Activated CD8-positive, alpha-beta T cell treated with anti-CD3 and anti-CD28 coated beads, Interleukin-2, amount 10 ng/mL, durations not matched to agents 7 days and 5 days (primary cell): ENCODE measurements at places on chromosomes 12 and 14.
A peak's percentile ranks its signal among the peaks of the same experiment; 100 is the strongest.

GRCh38 chr14:72444701-72445100, 449.2 kb downstream of the DPF3 start:
- no peak for DNase-seq

DNA sequence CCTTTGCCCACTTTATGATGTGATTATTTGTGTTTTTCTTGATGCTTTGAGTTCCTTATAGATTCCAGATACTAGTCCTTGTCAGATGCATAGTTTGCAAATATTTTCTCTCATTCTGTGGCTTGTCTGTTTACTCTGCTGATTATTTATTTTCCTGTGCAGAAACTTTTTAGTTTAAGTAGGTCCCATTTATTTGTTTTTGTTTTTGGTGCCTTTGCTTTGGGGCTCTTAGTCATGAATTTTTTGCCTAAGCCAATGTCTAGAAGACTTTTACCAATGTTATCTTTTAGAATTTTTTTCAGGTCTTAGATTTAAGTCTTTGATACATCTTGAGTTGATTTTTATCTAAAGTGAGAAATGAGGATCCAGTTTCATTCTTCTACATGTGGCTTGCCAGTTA, 667.3 kb downstream of the SLC16A7 start:
- DNase-seq = no peak

DNA sequence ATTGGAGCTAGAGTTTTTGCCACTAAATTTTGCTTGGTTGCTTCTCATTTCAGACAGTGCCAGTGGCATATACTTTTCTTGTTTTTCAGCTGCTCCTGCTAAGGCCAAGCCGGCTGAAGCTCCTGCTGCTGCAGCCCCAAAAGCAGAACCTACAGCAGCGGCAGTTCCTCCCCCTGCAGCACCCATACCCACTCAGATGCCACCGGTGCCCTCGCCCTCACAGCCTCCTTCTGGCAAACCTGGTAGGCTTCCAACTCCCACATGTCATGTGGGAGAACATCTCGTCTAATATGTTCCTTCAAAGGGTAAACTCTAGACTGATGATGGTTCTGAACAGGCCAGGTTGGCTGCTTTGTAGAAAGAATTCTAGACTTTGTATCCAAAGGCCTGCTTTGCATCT, 11.0 kb downstream of the DLST start:
- no peak for DNase-seq

- no peak for DNase-seq
Observed at GRCh38 chr12:80710727-80711449, 3.5 kb downstream of the MYF6 start.

GRCh38 chr12:74490390-74491064, 47.1 kb upstream of the ATXN7L3B start:
- DNase-seq = no peak

GRCh38 chr12:71214511-71215285, 56.9 kb upstream of the TSPAN8 start:
- no peak for DNase-seq

DNA sequence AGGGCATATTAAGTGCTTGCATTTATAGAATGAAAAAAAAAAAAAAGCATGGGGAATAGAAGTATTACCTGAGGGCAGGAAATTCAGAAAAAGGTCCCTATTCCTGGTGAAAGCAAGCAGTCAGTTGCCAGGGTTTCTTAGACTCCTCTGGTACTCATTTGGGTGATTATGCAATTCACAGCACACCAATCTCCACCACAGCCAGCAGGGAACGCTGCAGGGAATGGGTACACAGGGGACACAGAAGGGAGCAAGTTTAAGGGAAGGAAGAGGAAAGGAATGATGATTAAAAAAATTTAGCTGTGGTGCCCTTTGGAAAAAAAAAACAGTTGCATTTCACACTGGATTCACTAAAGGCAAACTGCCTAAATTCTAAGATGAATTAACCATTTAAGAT, 14.2 kb downstream of the BLTP3B start:
- no peak for DNase-seq

GRCh38 chr14:72023128-72024042, 91.2 kb downstream of the RGS6 start:
- DNase-seq = no peak

DNA sequence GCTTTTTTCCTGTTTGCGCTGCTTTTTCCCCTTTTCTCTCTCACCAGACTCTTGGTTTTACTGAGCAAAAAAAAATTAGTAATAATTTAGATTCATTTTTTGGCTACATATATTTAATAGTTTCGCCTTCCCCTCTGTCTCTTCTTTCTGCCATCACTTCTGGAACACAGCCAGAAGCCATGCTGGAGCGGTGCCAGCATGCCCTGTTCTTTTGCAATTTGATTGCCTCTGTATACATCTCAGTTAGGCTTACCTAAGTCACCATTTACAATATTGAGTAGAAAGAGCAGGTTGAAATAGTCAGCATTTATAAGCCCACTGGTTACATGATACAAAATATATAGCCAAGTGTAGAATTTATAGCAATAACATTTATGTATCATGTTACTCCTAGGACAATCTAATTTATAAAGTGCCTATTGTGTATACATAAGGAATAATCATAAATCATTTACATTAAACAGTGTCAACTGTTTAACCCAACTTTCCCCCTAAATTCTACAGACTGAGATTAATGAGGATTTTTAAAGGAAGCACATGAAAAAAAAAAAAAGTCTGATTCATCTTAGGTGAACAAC, 413.8 kb upstream of the SOX5 start:
- DNase-seq = no peak

GRCh38 chr12:109719123-109720022, 5.7 kb downstream of the FAM222A start:
- DNase-seq = no peak

GRCh38 chr14:100580316-100581227, 6.6 kb downstream of the BEGAIN start:
- DNase-seq = no peak

GRCh38 chr14:101716077-101716950, 45.2 kb upstream of the PPP2R5C start:
- DNase-seq = peak; percentile 17

DNA sequence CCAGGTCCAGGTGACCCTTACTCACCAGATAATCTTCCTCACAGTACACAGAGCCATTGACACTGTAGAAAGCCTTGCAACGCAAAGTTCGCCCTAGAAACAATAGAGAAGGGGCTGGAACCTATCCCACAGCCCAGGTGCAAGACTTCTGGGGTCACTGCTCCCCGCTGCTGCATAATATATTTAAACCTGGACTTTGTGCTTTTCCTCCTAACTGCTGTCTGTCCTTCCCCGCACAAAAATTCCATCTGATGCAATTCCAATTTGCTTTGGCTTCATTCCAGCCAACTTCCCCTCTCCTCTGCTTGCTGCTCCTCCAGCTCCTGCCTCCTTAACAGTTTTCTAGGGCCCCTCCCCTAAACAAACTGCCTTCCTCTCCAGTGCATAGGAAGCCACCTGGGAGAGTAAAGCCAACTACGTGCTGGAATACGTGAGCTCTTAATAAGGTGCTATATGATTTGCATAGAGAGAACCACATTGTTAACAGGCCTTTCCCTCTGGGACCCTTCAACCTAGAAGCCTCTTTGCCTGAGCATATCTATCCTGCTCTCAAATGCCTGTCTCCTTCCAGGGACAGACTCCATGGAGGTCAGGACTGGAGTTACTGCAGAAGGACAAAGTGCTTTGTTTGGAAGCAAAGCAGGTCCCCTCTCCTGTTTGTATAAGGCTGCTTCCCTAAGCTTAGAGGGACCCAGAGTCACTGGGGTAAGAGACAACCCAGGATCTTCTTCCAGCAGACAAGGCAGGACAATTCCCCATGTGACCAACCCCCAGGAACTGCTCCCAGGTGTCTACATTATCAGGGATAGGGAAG, 5.5 kb downstream of the AJUBA start:
- no peak for DNase-seq

GRCh38 chr14:95515080-95515489, 1.4 kb downstream of the SYNE3 start:
- no peak for DNase-seq

DNA sequence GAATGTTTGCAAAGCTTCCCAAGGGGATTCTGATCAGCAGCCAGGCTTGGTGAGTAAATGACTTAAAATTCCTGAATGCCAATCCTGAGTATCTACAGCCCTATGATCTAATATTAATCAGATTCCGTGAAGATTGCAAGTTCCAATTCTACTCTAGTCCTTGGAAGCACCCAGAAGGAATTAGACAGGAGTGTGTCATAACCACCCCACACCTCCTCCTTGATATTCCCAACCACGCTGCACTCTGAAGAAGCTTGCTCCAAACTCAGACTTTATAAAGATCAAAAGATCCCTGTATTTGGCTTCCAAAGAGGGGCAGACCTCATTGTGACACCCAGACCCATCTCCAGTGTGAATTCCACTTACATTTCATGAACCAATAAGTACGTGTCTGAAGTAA, 306.0 kb downstream of the BCL11B start:
- DNase-seq = no peak

DNA sequence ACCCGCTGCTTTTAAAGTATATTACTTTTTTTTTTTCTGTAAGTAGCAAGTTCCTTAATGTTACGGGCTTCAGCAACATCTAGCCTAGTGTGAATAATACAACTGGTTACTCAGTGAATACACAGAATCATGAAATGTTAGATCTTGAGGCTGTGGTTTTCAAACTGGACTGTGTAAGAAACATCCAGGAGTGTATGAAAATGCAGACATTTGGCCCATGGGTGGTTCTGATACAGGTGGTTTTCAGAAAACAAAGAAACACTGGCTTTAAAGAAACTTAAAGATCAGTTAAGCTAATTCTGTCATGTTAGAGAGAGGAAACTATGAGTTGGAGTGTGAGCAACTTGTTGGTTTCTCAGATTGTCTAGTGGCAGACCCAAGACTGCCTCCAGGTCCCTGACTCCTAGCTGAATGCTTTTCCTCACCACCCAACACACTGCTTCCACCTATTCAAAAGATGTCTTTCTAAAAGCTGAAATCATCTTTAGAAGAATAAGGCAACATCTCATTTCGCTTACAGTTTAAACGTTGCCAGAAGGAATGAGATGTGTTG, 36.1 kb downstream of the TBC1D30 start:
- no peak for DNase-seq

GRCh38 chr12:51838036-51838435, 10.5 kb downstream of the FIGNL2 start:
- DNase-seq = no peak

DNA sequence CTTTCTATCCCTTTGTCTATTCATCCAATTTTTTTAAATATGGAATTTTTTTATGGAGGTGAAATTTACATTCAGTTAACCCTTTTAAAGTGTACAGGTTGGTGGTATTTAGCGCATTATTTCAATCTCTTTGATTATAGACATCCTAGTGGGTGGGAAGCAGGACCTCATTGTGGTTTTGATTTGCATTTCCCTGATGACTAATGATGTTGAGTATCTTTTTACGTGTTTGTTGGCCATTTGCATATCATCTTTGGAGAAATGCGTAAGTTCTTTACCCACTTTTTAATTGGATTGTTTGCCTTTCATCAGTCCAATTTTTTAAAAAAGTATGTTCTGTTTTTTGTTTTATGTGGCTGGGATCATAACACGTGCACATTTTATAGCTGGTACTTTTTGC, 20.8 kb downstream of the PAPLN start:
- DNase-seq = no peak

GRCh38 chr12:64675795-64676194, 65.5 kb downstream of the RASSF3 start:
- no peak for DNase-seq

GRCh38 chr12:111247083-111247783, 121.7 kb downstream of the PHETA1 start:
- DNase-seq = no peak
